Adrenal gland (tissue), 19 donors: ENCODE measurements at places on chromosomes 13 and 19. TPM values are rescaled to one million over a fixed set of nuclear protein-coding genes. Genes with fewer than 3 reads are reported as not detected.

C19orf85 gene
- polyA plus RNA-seq, result not detected

THSD8 gene
- polyA plus RNA-seq, result 3.5 TPM

IGFL3 gene
- polyA plus RNA-seq, result not detected

SIGLEC7 gene
- 8.6 TPM for polyA plus RNA-seq

MBD3L3 gene
- not detected for polyA plus RNA-seq

NLRP5 gene
- polyA plus RNA-seq, result not detected

ATP4A gene
- polyA plus RNA-seq, result 63.5 TPM
